H7 (cell line): ENCODE measurements at places on chromosomes 12 and 14. TPM values are rescaled to one million over a fixed set of nuclear protein-coding genes. Genes with fewer than 3 reads are reported as not detected.

- no peak for DNase-seq
Observed at GRCh38 chr12:50257236-50258166, 25.8 kb downstream of the LIMA1 start.

- no peak for DNase-seq
Observed at GRCh38 chr14:64266239-64266638, 27.9 kb downstream of the ESR2 start.

GRCh38 chr12:53989227-53990113 lies 4.5 kb downstream of the HOXC10 start:
- no peak for DNase-seq

- peak; percentile 82 for DNase-seq
Observed at GRCh38 chr12:49622501-49623141, 740 bp upstream of the PRPF40B start.

- DNase-seq = no peak
Observed at GRCh38 chr14:74846968-74847665, 28.8 kb downstream of the PROX2 start.

DNA sequence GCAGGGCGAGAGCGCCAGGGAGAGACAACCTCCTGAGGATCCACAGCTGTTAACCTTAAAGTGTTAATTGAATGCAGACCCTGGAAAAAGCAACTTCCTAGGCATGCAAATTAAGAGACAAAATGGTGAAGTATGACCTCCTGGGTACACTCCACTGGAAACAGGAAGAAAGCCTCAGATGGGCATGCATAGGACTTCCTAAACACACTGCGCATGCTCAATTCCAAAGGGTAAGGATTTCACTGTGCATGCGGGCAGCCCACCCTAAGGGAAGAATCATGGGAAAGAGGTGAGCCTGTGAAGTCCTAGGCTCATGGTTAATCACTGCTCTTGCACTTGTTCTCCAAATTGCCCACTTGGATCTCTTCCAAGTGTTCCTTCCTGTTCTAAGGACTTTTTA lies 80.5 kb upstream of the CAPRIN2 start:
- no peak for DNase-seq

DNA sequence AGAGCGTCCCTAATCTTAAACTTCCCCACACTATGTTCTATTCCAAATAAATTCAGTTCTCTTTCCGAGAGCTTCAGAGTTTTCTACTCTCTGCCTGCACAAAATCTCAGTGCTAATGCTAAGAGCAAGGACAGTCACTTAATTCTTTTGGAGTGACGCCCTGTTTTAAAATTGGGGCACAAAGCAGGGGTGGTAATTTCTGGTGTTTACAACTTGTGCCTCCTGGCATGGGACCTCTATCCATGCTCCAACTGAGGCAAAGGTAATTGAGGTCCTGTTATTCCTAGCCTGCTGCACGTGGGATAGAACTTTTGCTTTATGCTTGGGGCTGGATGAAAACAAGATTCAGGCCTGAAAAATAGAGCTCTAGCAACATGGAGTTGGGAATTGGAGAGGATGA lies 22.9 kb downstream of the C12orf50 start:
- no peak for DNase-seq

Gene ACOT6
- total RNA-seq = not detected in 2 replicates

Gene CCT2
- 480 and 506 TPM in 2 replicates for total RNA-seq

Gene SPTB
- 0.17 and 0.22 TPM in 2 replicates for total RNA-seq

Gene HPD
- 0.80 and 1.1 TPM in 2 replicates for total RNA-seq
